Activated CD4-positive, CD25-positive, alpha-beta regulatory T cell treated with anti-CD3 and anti-CD28 coated beads, Interleukin-2, amount 50 U/mL, for 16 hours (primary cell): ENCODE measurements at places on chromosomes 4 and X.

DNA sequence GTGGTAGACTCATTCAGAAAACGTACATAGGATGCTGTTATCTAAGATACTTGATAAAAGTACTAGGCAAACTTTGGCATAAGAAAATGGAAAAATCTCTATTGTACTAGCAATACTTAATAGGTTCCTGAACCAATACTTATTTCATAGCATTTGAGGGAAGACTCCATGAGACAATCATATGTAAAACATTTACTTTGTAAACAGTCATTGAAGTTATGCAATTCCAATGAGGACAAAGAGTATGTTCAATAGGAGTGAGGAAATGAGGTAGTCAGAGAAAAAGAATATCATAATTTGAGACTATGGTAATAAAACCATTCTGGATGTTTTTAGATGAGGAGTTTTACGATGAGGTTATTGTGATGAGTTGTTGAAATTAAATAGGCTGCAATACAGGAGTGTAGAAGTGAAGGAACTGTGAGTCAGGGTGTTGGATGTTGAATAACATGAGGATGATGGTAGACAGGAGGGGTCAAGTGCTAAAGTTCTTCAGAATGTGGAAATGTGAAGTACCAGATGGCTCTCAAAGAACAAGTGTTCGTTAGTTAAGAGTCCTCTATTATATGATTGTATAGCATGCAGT, 397.9 kb downstream of the PPP3CA start:
- DNase-seq, result no peak

GRCh38 chr4:124883632-124884031, 171.1 kb upstream of the ANKRD50 start:
- no peak for DNase-seq

DNA sequence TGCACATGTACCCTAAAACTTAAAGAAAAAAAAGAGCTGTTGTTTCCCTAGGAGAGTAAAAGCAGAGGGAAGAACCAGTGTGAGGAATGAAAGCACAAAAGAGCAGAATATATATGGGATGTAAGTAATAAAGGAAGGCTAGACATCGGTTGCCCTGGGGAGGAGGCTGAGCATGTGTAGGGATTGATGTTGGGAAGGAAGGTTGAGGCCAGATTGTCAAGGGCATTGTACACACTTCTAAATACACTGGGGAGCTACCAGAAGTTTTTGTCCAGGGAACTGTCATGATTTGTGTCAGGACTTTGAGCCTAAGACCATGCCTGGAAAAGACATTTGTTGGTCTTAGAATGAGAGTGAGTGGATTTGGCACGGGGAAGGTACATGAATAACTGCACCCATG, 467.1 kb downstream of the GPAT3 start:
- DNase-seq, result no peak

- no peak for DNase-seq
Measured at GRCh38 chrX:13340182-13340791, 20.4 kb upstream of the ATXN3L start.

- DNase-seq, result no peak
Measured at GRCh38 chr4:109944591-109944990, 31.9 kb downstream of the EGF start.
